Osteocyte (in vitro differentiated cells): ENCODE measurements at places on chromosomes 11 and 22. TPM values are rescaled to one million over a fixed set of nuclear protein-coding genes. Genes with fewer than 3 reads are reported as not detected.

The ANO9 gene
- not detected in 2 replicates for total RNA-seq

The HBE1 gene
- not detected in 2 replicates for total RNA-seq

The FHIP1B gene
- 23.3 and 25.6 TPM in 2 replicates for total RNA-seq

The CDPF1 gene
- total RNA-seq, result 8.1 and 11.1 TPM in 2 replicates

The TH gene
- total RNA-seq, result 0.75 and 0.89 TPM in 2 replicates

- no peak overlapping the region for H3K4me3 ChIP-seq
- no peak overlapping the region for H3K27ac ChIP-seq
- H3K27me3 ChIP-seq, result no peaks in the 10 kb centered on the region
- no peak for DNase-seq
Measured at GRCh38 chr11:111582163-111582562, 20.1 kb upstream of the SIK2 start.

DNA sequence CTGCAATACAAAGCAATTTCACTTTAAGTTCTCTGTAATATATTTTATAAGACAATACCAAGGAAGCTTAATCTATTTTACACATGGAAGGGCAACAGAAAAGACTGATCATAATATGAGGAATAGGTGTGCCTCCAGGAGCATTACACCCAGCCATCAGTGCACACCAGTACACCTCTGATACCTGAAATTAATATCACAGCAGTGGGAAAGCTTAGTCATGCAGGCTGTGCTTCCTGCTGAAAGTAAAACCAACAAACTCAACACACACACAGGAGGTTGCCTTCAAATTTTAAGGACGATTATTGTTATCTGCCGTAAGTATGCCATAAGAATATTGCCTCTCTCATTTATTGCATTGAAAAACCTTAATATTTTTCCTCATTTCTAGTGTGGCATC, 1119.1 kb upstream of the TENM4 start:
- H3K27ac ChIP-seq, result no peak overlapping the region
- H3K4me1 ChIP-seq, result no peaks in the 10 kb centered on the region
- H3K4me3 ChIP-seq, result no peak overlapping the region
- no peak for DNase-seq
- H3K27me3 ChIP-seq, result no peaks in the 10 kb centered on the region
